ENCODE measurements at places on chromosomes 5 and 9. TPM values are rescaled to one million over a fixed set of nuclear protein-coding genes. Genes with fewer than 3 reads are reported as not detected.

FOXD4L3 gene
- not detected for polyA plus RNA-seq

NEURL1B gene
- 39.0 TPM for polyA plus RNA-seq

BNC2 gene
- 36.1 TPM for polyA plus RNA-seq

NFIL3 gene
- 31.8 TPM for polyA plus RNA-seq

HSPB3 gene
- 3.8 TPM for polyA plus RNA-seq

DNA sequence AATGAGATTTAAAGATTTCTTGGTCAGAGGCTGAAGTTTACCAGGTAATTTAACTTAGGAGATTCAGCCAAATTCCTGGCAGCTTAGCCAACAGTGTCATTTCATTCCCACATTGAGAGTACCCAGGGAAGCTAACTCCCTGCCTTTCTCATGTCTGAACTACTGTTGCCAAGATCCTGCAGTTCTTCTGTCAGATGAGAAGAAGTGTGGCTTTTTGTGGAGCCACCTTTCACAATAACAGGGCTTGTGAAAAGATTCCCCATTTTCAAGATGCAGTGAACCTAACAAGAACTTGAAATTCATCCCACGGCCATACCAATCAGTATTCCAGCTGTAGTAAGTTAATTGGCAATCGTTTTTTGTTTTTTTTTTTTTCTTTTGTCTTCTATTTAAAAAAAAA lies 176.4 kb downstream of the XRCC4 start:
- no peaks in the 10 kb centered on the region for H3K36me3 ChIP-seq
- H3K27ac ChIP-seq, result no peak overlapping the region
- no peaks in the 10 kb centered on the region for H3K27me3 ChIP-seq
- no peak overlapping the region for H3K4me3 ChIP-seq
- no peak for DNase-seq

DNA sequence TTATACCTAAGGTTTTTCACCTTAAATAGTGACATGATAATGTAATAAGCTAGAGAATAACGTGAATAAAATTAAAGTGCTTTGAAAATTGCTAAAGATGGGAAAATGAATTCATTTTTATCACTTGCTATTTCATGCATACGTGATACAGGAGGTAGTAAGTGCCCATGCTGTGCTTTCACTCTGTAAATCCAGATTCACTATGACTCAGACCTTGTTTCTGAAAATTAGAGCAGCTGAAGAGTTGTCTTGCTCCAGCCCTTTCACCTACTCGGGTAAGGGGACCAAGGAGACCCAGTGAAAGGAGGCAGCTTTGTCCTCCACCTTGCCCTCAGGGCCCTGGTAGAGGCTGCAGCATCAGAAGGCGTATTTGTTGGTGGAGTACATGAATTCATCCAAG lies 87.9 kb downstream of the ANKH start:
- H3K36me3 ChIP-seq, result no peaks in the 10 kb centered on the region
- no peak for DNase-seq
- H3K4me1 ChIP-seq, result no peaks in the 10 kb centered on the region

GRCh38 chr9:87428659-87429058 lies 69.0 kb upstream of the DAPK1 start:
- no peaks in the 10 kb centered on the region for H3K27me3 ChIP-seq
- H3K4me3 ChIP-seq, result no peak overlapping the region
- H3K27ac ChIP-seq, result no peak overlapping the region
- no peaks in the 10 kb centered on the region for H3K36me3 ChIP-seq

- no peaks in the 10 kb centered on the region for H3K4me1 ChIP-seq
- no peak overlapping the region for H3K27ac ChIP-seq
- no peaks in the 10 kb centered on the region for H3K36me3 ChIP-seq
- H3K4me3 ChIP-seq, result no peak overlapping the region
Measured at GRCh38 chr9:18478501-18479361, 4.8 kb downstream of the ADAMTSL1 start.

DNA sequence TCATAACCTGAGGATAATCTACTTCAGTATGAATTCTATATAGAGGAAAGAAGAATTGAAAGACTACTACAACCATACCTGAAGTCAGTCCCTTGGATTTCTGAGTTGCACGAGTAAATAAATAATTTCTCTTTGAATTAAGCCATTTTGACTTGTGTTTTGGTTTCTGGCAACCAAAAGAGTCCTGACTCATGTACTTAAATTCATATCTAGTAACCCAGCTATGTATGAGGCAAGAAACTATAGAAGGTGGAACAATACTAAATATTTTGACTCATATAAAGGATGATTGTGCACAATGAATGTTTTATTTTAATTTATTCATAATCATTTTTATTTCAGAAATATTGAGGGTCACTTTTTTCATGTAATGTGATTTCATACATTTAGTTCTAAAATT lies 276.8 kb downstream of the MEF2C start:
- DNase-seq, result no peak
- H3K36me3 ChIP-seq, result no peaks in the 10 kb centered on the region
- no peak overlapping the region for H3K4me3 ChIP-seq
- H3K27ac ChIP-seq, result no peak overlapping the region
